ENCODE measurements at places on chromosomes 13 and 19.
A peak's percentile ranks its signal among the peaks of the same experiment; 100 is the strongest.

- DNase-seq, result peak; percentile 58
These were observed 432.4 kb downstream of the SLITRK1 start for GRCh38 chr13:83449668-83450395.

DNA sequence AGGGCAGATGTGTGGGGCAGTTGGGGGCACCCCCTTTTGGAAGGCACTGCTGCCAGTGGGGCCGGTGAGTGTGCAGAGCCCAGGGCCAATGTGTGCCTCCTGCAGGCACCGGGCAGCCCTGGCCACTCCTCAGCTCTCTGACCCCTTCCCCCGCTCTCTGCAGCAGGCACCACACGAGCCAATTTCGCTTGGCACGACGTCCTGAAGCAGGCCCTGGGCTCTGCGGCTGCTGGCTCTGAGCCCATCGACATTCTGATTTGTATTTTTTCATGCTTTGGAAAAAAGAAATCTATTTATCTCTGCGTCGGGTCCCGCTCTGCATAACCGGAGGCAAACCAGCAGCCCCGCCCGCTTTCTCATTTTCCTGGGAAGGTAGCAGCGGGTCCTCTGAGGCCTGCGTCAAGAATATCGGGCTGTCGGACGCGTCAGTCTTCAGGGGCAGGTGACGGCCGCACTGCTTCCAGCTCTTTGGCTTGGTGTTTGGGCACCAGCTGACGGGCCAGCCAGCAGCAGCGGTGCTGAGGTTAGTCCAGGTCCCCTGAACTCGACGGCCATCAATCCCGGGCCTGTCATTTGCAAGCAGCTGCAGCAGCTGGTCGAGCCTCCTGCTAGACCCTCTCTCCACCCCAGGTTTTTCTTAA lies 134.3 kb downstream of the KDM4B start:
- DNase-seq, result peak; percentile 75

DNA sequence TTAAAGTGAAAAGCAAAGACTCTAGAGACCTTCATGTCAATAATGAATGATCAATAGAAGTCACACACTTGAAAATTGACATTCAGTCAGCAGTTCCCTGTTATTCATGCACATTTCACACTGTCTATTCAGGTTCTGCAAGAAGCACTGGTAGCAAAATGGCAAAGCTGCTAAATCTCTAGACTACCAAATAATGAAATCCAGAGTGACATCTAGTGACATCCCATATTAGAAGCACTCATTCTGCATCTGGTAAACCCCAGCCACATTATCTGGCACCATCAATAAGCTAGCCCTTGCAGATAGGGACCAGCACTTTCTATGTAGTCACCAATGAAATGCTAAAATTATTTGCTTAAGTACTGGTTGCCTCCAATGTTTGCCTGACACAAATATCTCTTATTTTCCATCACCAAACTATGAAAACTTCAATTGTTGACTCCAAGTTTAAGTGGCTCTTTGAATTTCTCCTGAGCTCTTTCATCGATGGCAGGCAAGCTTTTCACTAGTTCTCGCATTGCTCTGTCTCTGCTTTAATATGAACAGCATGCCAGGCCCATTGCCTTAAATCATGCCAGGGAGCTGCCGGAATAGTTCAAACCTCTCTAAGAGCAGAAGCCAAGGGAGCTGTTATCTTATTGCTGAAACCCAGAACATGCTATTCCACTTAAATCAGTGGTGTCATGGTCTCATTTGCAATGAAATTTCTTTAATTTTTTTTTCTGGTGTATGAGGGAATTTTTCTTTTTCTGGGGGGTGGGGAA lies 409.9 kb downstream of the MZT1 start:
- no peak for DNase-seq

GRCh38 chr13:104008075-104008474 lies 941.9 kb upstream of the SLC10A2 start:
- DNase-seq, result no peak

GRCh38 chr19:45442778-45443461 lies 19.2 kb upstream of the ERCC1 start:
- peak; percentile 41 for DNase-seq

DNA sequence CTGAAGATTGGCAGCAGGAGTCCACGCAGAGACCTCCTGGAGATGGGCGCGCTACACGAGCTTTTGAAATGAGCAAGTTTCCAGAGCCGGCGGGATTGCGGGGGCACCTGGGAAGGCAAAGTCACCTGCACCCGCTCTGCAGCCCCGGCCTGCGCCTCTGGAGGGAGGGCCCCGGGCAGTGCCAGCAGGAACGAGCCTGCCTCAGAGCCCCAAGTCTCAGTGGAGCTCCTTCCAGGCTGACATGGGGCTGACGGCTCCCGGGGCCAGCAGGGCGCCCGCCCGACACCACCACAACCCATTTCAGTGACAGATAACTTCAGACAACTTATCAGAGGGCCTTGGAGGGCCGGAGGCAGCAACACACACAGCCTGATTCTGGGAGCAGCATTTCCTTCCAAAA lies 45.0 kb downstream of the RASA3 start:
- DNase-seq, result no peak

- DNase-seq, result no peak
These were observed 54.9 kb downstream of the WDFY2 start for GRCh38 chr13:51639171-51639570.

DNA sequence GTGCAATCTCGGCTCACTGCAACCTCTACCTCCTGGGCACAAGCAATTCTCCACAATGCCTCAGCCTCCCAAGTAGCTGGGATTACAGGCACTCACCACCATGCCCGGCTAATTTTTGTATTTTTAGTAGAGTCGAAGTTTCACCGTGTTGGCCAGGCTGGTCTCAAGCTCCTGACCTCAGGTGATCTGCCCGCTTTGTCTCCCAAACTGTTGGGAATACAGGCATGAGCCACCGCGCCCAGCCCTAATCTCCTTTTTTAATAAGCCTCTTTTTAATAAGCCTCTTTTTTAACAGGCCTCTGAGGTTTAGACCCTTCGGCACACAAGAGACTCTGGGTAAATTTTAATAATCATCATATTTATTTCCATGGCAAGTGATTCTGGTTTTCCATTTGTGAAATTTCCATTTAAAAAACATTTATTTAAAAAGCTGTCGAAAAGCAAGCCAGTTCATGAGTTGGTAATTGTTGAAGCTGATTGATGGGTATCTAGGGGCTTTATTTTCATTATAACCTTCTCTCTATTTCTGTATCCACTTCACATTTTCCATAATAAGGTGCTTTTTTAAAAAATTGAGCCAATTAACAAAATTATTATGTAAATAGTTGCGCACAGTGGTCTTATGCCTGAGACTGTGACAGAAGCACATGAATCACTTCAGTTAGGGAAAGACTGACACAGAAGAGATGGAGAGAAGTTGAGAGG lies 11.8 kb downstream of the POU2F2 start:
- DNase-seq, result no peak

- DNase-seq, result peak; percentile 54
These were observed 173.1 kb downstream of the ABCC4 start for GRCh38 chr13:95128045-95128643.

GRCh38 chr13:22596171-22596863 lies 584.5 kb upstream of the SGCG start:
- no peak for DNase-seq

DNA sequence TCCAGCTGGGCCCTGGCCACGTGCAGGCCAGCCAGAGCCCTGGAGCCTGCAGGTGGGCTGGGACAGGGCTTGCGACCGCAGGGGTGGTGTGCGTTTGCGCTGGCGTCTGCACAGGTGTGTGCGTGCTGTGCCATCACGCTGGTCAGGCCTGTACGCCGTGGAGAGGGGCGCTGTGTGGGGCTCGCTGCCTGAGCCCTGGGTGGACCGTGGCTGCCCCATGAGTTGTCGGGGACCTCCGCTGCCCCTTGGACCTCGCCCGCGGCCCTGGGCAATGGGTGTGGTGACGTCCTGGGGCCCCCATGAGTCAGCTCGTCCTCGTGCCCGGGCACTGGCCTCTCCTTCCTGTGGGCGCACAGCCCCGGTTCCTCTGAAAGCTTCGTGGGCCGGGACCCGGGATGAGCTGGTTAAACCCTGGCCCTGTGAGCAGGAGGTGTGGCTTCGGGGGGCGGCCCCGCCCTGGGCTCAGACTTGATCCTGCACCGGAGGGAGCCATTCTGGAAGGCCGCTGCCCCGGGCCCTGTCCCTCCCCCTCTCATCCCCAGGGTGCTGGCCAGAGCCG lies 6.8 kb downstream of the CSNK1G2 start:
- DNase-seq, result no peak

- DNase-seq, result no peak
These were observed 12.4 kb downstream of the ZIC5 start for GRCh38 chr13:99959127-99959539.

DNA sequence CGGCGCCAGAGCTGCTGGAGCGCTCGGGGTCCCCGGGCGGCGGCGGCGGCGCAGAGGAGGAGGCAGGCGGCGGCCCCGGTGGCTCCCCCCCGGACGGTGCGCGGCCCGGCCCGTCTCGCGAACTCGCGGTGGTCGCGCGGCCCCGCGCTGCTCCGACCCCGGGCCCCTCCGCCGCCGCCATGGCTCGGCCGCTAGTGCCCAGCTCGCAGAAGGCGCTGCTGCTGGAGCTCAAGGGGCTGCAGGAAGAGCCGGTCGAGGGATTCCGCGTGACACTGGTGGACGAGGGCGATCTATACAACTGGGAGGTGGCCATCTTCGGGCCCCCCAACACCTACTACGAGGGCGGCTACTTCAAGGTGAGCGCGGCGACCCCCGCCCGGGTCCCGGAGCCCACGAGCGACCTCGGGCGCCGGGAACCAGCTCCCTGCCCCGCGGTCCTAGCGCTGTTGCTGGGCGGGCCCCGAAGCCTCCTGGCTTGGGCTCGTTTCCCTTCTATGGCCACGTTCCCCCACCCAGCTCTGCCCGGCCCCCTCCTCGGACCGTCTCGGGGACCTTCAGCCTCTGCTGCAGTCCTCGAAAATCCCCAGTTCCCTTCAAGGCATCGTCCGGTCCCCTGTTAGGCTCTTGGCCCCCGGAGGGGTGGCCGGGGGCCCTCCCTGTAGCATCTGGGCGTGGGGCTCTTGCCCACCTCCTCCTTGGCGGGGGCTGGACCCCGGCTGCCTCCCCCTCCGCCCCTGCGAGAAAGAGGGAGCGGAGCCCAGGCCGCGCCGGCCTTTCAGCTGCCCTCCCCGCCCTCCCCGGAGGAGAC lies at the start of gene CDC34:
TSS of gene CDC34 (plus strand) at position 8 of the 808 bp plus-strand sequence. CDS start at position 180, 172 bp downstream.
- no peak for DNase-seq

DNA sequence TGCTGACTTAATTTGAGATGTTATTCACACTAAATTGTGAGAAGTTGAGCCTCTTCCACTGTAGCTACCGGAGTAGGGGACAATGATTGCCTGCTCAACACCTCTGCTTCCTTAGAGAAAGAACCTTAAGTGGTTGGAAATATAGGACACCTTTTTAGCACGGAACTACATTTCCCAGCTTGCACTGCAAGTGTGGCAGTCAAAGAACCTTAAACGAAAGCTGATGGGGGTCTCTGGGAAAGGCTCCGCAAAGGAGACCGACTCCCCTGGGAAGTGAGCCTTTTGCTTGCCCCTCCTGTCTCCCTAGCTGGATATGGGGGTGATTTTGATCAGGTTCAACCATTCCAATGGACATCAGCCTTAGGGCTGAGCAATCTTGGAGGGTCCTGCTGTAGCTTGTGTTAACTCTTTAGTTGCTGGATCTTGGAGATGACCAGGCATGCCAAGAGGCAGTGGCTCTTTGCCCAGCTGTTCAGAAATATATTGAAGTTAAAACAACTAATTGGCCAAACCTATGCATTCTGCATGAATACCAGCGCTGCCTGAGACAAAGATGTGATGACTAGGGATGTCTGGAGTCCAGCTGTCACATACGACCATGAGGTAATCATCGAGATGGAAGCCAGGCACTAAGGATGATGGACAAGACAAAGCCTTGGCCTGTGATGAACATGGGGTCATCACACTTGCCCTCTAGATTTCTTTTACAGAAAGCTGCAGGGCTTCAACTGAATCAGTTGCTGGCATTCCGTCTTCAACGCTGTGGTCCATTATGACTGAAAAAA lies 286.5 kb downstream of the FOXO1 start:
- DNase-seq, result no peak

- peak; percentile 62 for DNase-seq
These were observed 7.1 kb upstream of the ERVV-2 start for GRCh38 chr19:53037101-53038097.

GRCh38 chr13:77325371-77325980 lies 1.4 kb downstream of the MYCBP2 start:
- DNase-seq, result peak; percentile 18

DNA sequence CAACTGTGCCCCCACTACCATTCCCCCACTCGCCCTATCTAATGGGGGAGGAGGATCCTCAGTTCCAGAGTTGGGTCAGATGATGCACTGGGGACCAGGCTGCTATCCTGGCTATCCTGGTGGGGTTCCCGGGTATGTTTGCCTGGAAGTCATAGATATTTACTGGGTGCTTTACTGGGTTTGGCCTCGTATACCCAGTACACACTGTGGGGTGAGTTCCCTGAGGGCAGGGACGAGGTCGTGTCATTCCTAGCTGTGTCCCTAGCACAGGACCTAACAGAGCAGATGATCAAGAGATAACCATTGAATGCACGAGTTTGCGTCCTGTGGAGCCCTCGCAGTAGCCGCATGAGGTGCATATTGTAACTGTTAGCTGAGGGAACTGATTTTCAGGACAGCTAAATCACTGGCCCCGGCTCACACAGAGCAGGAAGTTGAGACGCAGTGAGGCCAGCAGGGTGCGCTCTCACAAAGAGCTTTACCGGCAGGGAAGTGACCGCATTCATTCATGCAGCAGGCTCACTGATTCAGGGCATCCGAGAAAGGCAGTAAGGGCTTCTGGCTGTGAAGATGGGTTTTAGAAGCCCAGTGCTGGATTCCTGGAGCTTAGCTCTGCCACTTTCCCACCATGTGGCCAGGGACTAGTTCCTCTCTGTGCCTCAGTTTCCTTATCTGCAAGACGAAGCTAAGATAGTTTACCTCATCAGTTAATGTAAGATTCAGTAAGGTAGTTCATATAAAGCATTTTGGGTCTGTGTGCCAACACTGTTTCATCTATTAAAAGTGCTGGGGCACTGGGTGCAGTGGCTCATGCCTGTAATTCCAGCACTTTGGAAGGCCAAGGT lies 6.0 kb downstream of the RUVBL2 start:
- peak; percentile 73 for DNase-seq

GRCh38 chr13:93467175-93467574 lies 240.6 kb downstream of the GPC6 start:
- no peak for DNase-seq

DNA sequence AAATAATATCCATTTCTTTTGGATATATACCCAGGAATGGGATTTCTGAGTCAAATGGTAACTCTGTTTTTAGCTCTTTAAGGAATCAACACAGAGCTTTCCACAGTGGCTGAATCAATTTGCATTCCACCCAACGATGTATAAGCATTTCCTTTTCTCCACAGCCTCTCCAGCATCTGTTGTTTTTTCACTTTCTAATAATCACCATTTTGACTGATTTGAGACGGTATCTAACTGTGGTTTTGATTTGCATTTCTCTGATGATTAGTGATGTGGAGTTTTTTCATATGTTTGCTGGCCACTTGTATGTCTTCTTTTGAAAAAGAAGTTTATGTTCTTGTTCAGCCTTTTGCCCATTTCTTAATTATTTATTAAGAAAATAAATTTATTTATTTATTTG lies 352.2 kb upstream of the OBI1 start:
- DNase-seq, result no peak

Data from astrocyte of the spinal cord (primary cell).